ENCODE measurements at places on chromosomes 4 and X. TPM values are rescaled to one million over a fixed set of nuclear protein-coding genes. Genes with fewer than 3 reads are reported as not detected.

- DNase-seq = no peak
Observed at GRCh38 chr4:108544481-108544880, 75.9 kb upstream of the RPL34 start.

DNA sequence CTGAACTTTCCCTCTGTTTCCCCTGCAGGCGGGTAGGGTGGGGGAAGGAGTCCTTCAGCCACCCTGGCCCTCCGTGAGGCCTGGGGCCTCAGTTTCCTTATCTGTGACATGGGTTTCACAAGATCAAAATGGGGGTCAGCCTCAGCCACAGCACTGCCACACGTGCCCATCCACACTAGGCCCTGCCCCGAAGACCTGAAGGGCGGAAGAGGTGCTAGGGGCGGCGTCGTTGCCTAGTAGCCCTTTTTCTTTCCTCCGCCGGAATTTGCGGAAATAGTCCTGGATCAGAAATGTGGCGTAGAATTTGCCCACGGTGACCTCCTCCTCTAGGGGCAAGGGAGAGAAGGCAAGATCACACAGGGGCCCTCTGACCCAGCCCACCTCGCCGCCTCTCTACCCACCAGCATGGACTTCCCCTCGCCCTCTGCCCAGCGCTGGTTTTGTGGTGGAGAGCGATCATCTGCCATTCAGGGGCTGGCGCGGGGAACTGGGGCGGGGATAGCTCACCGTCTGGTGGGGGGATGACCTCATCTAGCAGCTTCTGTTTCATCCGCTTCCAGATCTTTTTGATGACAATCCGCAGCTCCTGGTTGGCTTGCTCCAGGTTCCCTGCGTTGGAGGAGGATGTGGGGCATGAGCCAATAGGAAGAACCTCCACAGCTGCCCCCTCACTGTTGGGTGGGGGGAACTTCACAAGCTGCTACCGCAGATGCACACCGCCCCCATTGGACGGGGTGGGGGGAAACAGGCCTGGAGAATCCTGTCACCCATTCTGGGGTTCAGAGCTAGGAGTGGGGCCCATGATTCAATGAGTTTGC lies 9.7 kb upstream of the SYP start:
- DNase-seq = no peak

DNA sequence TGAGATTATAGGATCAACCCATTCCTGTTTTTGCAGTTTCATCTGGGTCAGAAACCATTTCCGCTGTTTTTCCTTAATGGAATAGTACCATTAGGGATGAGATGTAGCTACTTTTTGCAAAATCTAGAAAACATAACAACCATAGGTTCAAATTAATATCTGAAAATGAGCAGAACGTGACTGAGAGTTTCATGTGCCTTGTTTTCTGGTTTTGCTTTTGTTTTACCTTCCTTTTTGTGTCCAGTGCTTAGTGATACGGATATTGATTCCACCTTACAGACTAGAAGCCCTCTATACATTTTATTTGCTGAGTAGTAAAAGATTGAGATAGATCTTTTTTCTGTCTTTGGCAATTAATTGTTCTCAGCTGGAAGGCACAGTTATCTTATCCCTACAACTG lies 46.5 kb downstream of the SNX25 start:
- no peak for DNase-seq

GRCh38 chr4:149711593-149712365 lies 103.9 kb downstream of the IQCM start:
- no peak for DNase-seq

GRCh38 chr4:17009871-17010367 lies 111.5 kb upstream of the LDB2 start:
- DNase-seq = no peak

DNA sequence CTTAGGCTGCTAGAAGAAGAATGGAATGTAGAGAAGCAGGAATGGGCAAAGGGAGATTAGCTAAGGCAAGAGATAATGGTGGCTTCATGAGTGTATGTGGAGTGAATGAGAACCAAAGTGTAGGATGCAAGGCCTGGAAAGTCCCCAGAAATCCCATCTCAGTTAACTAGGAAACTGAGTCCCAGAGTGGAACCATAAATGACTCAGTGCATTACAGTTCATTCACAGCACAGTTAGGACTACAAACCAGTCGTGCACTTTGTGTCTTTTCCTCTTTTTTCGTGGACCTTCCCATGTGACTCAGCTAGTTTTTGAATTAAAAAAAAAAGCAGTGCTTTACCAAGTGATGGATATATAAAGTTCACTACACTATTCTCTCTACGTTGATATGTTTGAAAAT lies 27.7 kb upstream of the REST start:
- DNase-seq = no peak

DNA sequence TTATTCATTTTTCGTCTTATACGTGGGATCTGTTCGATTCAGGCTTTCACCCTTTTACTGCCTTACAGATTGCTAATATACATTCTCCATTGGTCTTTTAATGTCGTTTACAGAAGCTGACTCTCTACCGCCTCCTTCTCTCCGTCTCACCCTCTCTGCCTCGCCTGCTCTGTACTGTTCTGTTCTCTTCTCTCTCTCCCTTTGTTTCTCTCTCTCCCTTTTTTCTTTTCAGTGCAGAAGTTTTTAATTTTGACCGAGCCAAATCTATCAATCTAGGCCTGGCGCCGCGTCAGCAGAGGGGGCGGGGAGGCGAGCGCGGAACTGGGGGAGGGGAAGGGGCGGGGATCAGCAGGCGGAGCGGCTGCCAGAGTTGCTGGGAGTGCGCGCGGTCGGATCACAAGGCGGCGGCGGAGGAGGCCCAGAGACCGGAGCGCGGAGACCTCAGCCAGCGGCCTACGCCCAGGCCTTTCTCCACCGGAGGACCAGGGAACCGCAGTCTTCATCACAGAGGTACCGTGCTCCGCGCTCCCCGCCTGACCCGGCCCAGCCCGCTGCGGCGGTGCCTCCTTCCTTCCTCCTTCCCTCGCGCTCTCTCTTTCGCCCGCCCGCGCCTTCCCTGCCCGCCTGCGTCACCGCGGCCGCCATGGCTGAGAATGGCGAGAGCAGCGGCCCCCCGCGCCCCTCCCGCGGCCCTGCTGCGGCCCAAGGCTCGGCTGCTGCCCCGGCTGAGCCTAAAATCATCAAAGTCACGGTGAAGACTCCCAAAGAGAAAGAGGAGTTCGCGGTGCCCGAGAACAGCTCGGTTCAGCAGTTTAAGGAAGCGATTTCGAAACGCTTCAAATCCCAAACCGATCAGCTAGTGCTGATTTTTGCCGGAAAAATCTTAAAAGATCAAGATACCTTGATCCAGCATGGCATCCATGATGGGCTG lies at the start of gene UBQLN2:
Gene UBQLN2, plus strand, starts transcription at position 397 of the 931 bp plus-strand sequence. Its CDS starts 247 bp downstream, at position 644.
- DNase-seq = peak; percentile 75

DNA sequence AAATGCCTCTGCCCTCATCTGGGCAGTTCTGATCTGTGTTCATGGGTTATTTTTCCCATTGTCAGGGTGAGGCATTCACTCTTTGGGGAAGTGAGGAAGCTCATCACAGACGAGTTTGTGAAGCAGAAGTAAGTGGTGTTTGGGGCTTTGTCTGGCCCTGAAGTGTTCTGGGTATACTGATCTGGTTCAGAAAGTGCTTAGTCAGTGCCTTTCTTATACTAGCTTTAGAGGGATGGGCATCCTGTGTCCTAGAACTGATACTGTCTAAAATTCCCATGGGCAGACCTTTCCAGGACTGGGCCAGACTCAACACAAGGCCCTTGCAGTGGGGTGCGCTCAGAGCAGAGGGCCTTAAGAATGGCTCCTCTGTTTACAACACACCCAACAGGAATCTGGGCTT lies 6.4 kb downstream of the TRO start:
- no peak for DNase-seq

GRCh38 chrX:39930786-39931528 lies 166.8 kb downstream of the BCOR start:
- DNase-seq = no peak

- DNase-seq = no peak
Observed at GRCh38 chr4:73309211-73309610, 50.6 kb upstream of the ANKRD17 start.

GRCh38 chr4:127224556-127224955 lies 408.2 kb upstream of the INTU start:
- no peak for DNase-seq

DNA sequence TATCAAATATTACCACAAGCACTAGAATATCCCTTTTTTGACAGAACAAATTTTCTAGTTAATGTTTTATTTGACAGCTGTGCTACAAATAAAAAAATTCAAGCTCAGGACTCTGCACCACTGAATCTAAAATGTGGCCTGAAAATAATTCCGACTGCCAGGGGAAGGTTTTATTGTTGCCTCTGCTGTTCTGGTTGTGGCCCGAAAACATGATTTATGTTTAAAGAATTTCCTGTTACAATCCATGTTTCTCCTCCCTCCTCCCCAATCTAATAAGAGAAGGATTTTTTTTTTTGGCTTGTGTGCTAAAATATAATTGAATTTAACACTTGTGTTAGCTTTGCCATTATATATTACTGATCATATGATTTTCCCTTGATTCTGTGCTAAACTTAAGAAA lies 227.8 kb downstream of the DCLK2 start:
- DNase-seq = no peak

GRCh38 chr4:96675416-96675815 lies 835.5 kb downstream of the PDHA2 start:
- no peak for DNase-seq

The SLC16A2 gene
- total RNA-seq = 23.2 TPM

The F8A2 gene
- total RNA-seq = not detected

The G6PD gene
- 119 TPM for total RNA-seq

The OTC gene
- total RNA-seq = 4.1 TPM

The CT45A10 gene
- not detected for total RNA-seq

The CLOCK gene
- 22.1 TPM for total RNA-seq

The TDO2 gene
- 2.4 TPM for total RNA-seq

The NKX3-2 gene
- total RNA-seq = 0.06 TPM

The NUDT10 gene
- 0.95 TPM for total RNA-seq

Measured in mucosa of gallbladder (tissue), 1 donor.